ENCODE measurements at places on chromosomes 3 and 15.
A peak's percentile ranks its signal among the peaks of the same experiment; 100 is the strongest.

DNA sequence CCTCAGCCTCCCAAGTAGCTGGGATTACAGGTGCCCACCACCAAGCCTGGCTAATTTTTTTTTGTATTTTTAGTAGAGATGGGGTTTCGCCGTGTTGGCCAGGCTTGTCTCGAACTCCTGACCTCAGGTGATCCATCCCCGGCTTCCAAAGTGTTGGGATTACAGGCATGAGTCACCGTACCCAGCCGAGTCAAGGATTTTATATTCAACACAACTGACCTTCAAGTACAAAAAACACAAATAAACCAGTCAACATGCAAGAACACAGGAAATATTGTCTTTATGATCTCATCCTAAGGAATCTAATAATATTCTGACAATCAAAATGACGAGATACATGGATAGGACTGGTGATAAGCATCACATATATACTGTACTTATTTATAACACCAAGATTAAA, 37.9 kb downstream of the TJP1 start:
- H3K27me3 ChIP-seq, result no peaks in the 10 kb centered on the region
- H3K4me3 ChIP-seq, result no peak overlapping the region
- H3K4me1 ChIP-seq, result peaks cover 55% of the 10 kb centered on the region
- H3K27ac ChIP-seq, result no peak overlapping the region
- no peak for DNase-seq

GRCh38 chr3:111285184-111285538, 213.5 kb downstream of the NECTIN3 start:
- no peaks in the 10 kb centered on the region for H3K36me3 ChIP-seq
- no peaks in the 10 kb centered on the region for H3K4me1 ChIP-seq
- no peak overlapping the region for H3K4me3 ChIP-seq

DNA sequence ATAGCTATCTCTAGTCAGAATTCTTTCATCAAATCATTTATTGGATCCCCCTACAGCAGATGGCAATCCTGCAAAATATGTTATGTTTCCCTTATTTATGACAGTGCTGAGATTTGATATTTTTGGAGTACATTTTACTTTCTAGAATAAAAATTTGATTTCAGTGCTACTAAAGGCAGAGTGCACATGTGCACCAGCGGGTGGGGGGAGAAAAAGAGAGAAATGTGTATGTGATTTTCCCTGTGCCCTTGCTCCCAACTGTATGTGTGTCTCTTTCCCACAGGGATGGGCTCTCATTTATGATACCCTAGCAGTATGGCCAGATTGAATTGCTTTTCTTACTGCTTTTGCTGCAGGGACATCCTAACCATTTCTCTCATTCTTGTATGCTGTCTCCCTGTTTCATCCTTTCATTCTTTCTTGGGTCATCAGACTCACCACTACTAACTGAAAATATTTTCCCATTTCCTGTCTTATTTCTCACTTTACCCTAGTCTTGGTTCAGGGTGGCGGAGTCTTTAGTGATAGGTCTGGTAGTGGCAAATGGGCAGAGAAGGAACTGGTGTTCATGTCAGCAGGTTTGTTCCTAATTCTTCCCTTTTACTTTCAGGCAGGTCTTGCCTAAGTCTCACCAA, 140.7 kb downstream of the TCF12 start:
- H3K36me3 ChIP-seq, result no peaks in the 10 kb centered on the region
- H3K27ac ChIP-seq, result no peak overlapping the region
- peaks cover 49% of the 10 kb centered on the region for H3K4me1 ChIP-seq
- no peaks in the 10 kb centered on the region for H3K27me3 ChIP-seq
- no peak for DNase-seq

- no peaks in the 10 kb centered on the region for H3K4me1 ChIP-seq
- H3K27ac ChIP-seq, result no peak overlapping the region
- no peaks in the 10 kb centered on the region for H3K27me3 ChIP-seq
- no peak overlapping the region for H3K4me3 ChIP-seq
- no peaks in the 10 kb centered on the region for H3K36me3 ChIP-seq
- DNase-seq, result no peak
These were observed 429.2 kb downstream of the OTOL1 start for GRCh38 chr3:161925749-161926360.

GRCh38 chr15:66078929-66079275, 174.6 kb downstream of the MEGF11 start:
- H3K4me1 ChIP-seq, result peaks cover 4% of the 10 kb centered on the region
- no peak overlapping the region for H3K4me3 ChIP-seq
- H3K27me3 ChIP-seq, result peaks cover 9% of the 10 kb centered on the region
- DNase-seq, result no peak

DNA sequence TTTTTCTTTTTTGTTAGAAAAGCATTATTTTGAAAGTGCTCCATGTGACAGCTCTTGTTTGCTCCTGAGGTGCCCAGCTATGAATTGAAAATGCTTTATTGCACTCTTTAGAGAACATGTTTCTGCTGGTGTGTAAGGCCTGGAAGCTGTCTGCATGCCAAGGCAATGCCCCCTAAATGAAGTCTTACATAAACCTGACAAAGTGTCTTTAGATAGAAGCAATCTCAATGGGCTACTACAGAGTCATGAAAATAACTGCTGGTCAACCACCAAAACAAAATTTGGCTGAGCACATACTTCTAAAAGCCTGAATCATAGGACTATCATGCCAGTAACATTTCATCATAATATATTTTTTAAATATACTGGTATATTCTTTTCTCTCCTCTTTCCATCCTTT, 178.7 kb downstream of the THRB start:
- H3K27ac ChIP-seq, result no peak overlapping the region
- H3K27me3 ChIP-seq, result no peaks in the 10 kb centered on the region
- no peaks in the 10 kb centered on the region for H3K36me3 ChIP-seq
- H3K4me1 ChIP-seq, result peaks cover 4% of the 10 kb centered on the region
- no peak overlapping the region for H3K4me3 ChIP-seq

GRCh38 chr3:171453180-171453886, 6.9 kb downstream of the TNIK start:
- H3K4me3 ChIP-seq, result no peak overlapping the region
- H3K27me3 ChIP-seq, result no peaks in the 10 kb centered on the region
- DNase-seq, result no peak
- H3K36me3 ChIP-seq, result no peaks in the 10 kb centered on the region
- no peak overlapping the region for H3K27ac ChIP-seq

GRCh38 chr3:16239086-16239770, 25.5 kb downstream of the DPH3 start:
- H3K4me3 ChIP-seq, result no peak overlapping the region
- H3K27ac ChIP-seq, result no peak overlapping the region
- no peaks in the 10 kb centered on the region for H3K27me3 ChIP-seq
- DNase-seq, result no peak
- no peaks in the 10 kb centered on the region for H3K4me1 ChIP-seq
- no peaks in the 10 kb centered on the region for H3K36me3 ChIP-seq

- H3K36me3 ChIP-seq, result no peaks in the 10 kb centered on the region
- H3K4me3 ChIP-seq, result no peak overlapping the region
- H3K27ac ChIP-seq, result no peak overlapping the region
- no peaks in the 10 kb centered on the region for H3K27me3 ChIP-seq
- H3K4me1 ChIP-seq, result peaks cover 26% of the 10 kb centered on the region
These were observed 1.8 kb upstream of the SH2D7 start for GRCh38 chr15:78090422-78091063.

GRCh38 chr15:86854176-86854575, 774.5 kb downstream of the AGBL1 start:
- H3K4me3 ChIP-seq, result no peak overlapping the region
- no peaks in the 10 kb centered on the region for H3K4me1 ChIP-seq
- H3K27me3 ChIP-seq, result no peaks in the 10 kb centered on the region

DNA sequence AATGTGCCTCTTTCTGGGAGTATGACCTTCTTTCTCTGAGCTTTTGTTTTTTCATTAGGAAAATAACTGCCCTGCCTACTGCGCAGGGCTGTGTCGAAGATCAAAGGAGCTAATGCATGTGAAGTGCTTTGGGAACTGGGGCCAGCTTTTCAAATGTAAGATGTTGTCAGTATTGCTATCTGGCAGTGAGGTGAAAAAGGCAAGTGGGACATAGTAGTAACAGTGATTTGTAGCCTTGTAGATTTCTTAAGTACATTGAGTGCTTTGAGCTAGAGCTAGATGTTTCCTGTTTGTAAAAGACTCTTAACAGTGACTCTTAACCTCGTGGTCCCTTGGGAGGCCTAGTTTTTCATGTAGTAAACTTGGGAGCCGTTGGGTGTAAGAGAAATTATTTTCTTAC, 126.5 kb downstream of the ECT2 start:
- no peaks in the 10 kb centered on the region for H3K36me3 ChIP-seq
- no peak overlapping the region for H3K27ac ChIP-seq
- H3K4me1 ChIP-seq, result no peaks in the 10 kb centered on the region
- H3K27me3 ChIP-seq, result no peaks in the 10 kb centered on the region
- no peak for DNase-seq
- H3K4me3 ChIP-seq, result no peak overlapping the region

- no peaks in the 10 kb centered on the region for H3K27me3 ChIP-seq
- DNase-seq, result no peak
- H3K36me3 ChIP-seq, result no peaks in the 10 kb centered on the region
- no peaks in the 10 kb centered on the region for H3K4me1 ChIP-seq
- no peak overlapping the region for H3K27ac ChIP-seq
These were observed 277.5 kb upstream of the AGTR1 start for GRCh38 chr3:148420242-148420641.

- H3K4me1 ChIP-seq, result no peaks in the 10 kb centered on the region
- no peaks in the 10 kb centered on the region for H3K27me3 ChIP-seq
- H3K36me3 ChIP-seq, result no peaks in the 10 kb centered on the region
- no peak overlapping the region for H3K4me3 ChIP-seq
- no peak overlapping the region for H3K27ac ChIP-seq
These were observed 317.1 kb downstream of the ZIC4 start for GRCh38 chr3:147089286-147089685.

DNA sequence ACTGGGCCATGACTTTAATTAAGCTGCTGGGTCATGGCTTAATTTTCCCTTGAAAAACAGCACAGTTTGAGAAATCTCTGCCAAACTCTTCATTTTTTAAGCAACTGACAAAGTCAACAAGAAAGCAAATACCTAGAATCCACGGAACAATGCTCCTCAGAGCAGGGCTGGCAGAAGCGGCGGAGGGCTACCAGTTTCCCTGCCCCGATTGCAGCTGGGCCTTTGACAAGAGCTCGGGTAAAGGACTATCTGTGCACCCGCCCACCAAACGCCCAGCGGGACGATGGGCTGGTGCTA, 1.2 kb downstream of the GOLIM4 start:
- H3K4me1 ChIP-seq, result peaks cover 32% of the 10 kb centered on the region
- DNase-seq, result no peak
- H3K36me3 ChIP-seq, result no peaks in the 10 kb centered on the region
- H3K27ac ChIP-seq, result peak overlapping the region; percentile 91
- peak overlapping the region; percentile 73 for H3K4me3 ChIP-seq

DNA sequence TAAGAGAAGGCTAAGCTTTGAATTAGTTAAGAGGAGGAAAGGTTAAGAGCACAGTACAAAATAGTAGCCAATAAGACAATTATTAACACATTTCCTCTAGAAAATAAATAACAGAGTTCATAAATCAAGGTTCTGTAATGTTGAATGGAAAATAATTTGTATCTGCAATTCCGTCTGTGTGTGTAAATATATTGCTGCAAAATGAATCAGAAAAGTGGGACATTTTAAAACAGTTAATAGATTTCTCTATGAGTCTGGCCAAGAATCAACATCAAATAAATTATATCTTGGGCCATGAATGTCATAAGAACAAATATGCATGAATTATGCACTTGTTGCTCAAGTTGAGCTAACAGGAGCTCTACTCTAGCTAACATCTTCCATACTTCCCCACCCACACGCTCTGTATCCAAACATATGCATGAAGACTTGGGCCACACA, 14.2 kb upstream of the SUCNR1 start:
- no peaks in the 10 kb centered on the region for H3K36me3 ChIP-seq
- no peaks in the 10 kb centered on the region for H3K27me3 ChIP-seq
- H3K4me3 ChIP-seq, result no peak overlapping the region
- DNase-seq, result no peak
- peaks cover 8% of the 10 kb centered on the region for H3K4me1 ChIP-seq

- no peaks in the 10 kb centered on the region for H3K27me3 ChIP-seq
- no peaks in the 10 kb centered on the region for H3K36me3 ChIP-seq
- H3K27ac ChIP-seq, result no peak overlapping the region
- no peak for DNase-seq
- no peak overlapping the region for H3K4me3 ChIP-seq
- H3K4me1 ChIP-seq, result no peaks in the 10 kb centered on the region
These were observed 190.2 kb downstream of the STAG1 start for GRCh38 chr3:136562026-136562425.
